HFFc6 (cell line): ENCODE measurements at places on chromosomes 13 and 19. TPM values are rescaled to one million over a fixed set of nuclear protein-coding genes. Genes with fewer than 3 reads are reported as not detected.
A peak's percentile ranks its signal among the peaks of the same experiment; 100 is the strongest.

DNA sequence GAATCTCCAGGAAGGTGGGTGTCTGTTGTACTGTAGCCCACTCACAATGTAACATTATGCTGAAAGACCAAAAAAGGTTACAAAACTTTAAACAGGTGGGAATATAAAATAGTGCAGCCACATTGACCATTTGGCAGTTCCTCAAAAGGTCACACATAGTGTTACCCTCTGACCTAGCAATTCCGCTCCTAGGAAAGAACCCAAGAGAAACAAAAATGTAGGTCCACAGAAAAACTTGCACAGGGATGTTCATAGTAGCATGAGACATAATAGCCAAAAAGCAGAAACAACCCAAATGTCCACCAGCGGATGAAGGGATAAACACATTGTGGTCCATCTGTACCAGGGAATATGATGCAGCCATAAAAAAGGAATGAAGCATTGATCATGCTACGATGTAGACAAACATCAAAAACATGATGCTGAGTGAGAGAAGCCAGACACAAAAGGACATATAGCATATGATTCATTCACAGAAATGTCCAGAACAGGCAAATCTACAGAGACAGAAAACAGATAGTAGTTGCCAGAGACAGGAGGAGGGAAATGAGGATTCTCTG, 27.9 kb downstream of the CPAMD8 start:
- no peaks in the 10 kb centered on the region for H3K4me1 ChIP-seq
- H3K27ac ChIP-seq, result no peak overlapping the region
- DNase-seq, result no peak
- H3K36me3 ChIP-seq, result no peaks in the 10 kb centered on the region
- no peak overlapping the region for H3K4me3 ChIP-seq

DNA sequence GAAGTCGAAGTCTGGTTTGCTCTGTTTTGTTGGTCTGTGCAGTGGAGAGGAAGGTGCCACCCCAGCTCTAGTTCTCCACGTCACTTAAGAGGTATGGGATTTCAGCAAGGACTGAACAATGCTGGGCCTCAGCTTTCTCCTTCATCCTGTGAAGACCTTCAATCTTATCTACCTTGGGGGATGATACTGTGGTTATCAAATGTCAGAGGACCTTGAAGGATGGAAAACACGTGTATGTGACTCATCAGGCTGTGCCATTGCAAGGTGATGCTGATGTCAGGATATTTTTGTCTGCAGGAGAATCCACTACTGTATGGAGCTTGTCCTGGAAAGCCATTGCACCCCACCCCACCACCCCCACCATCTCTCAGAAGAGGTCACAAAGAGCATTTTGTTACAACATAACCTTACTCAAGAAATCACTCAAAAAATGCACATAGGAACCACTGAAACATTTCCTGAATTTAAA, 81.4 kb upstream of the UQCRFS1 start:
- 0 out of 2 replicates have a peak, but pooled peaks cover 10% of the 10 kb centered on the region for H3K4me1 ChIP-seq
- no peak for DNase-seq
- no peak overlapping the region for H3K27ac ChIP-seq

DNA sequence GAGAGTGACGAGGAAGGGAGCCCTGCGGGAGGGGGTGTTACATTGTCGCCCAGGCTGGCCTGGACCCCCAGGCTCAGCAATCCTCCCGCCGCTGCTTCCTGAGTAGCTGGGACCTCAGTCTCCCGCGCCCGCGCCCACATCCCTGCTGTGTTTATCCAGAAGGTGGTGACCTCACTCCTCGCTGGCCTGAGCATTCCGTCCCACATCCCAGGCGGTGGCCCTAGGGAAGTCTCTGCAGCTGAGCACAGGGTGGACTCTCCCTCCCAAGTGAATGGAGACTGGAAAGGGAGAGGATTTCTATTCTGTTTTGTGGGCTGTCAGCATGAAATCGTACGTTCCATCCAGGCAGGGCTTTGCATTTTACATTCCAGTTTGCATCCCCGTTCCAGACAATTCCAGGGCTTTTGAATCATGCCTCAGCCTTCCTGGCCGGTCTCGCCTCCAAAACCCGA, 401 bp upstream of the ZNF765 start:
- peaks cover 25% of the 10 kb centered on the region for H3K4me1 ChIP-seq
- H3K36me3 ChIP-seq, result peaks cover 29% of the 10 kb centered on the region
- DNase-seq, result no peak
- peaks cover 2% of the 10 kb centered on the region for H3K27me3 ChIP-seq
- H3K27ac ChIP-seq, result peak overlapping the region; percentile 93

DNA sequence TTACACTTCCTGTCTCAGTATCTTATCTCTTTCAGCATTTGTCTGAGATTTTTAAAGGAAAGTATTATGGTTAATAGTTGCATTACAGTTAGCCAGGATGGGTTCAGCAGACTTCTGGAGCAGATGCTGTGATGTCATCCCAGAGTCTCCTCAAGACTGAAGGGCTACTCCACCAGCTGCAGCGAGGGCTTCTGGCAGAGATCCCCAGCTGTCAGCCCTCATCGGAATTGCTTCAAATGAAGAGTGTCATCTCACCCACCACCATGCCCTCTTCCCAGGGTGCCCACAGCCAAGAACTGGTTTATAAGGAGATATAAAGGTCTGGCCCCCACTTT, 84.4 kb downstream of the FAM216B start:
- no peak for DNase-seq
- peaks cover 32% of the 10 kb centered on the region for H3K27me3 ChIP-seq
- H3K4me3 ChIP-seq, result no peak overlapping the region
- H3K36me3 ChIP-seq, result no peaks in the 10 kb centered on the region
- H3K27ac ChIP-seq, result no peak overlapping the region

DNA sequence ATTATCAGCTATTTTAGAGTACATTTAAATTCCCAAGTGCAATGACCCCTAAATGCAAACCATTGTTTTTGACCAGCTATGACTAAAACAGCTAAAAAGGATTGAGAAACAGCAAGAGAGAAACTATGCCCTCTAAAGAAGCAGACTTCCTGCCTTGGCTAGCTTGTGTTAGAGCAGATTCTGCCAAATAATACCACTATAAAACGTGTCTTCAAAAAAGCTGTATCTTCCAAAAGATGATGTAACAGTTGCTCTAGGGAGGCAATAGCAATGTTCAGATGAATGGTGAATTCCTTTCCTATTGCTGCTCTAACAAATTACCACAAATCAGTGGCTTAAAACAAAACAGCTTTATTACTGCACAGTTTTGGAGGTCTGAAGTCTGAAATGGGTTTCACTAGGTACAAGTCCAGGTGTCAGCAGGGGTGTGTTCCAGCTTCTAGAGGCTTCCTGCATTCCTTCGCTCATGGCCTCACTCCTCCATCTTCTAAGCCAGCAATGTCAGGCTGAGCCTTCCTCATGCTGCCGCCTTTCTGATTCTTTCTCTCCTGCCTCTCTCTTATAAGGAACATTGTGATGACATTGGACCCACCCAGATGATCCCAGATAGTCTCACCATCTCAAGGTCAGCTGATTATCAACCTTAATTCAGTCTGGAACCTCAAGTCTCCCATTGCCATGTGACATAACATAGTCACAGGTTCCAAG, 84.5 kb downstream of the LRRC63 start:
- H3K27ac ChIP-seq, result peak overlapping the region; percentile 85
- H3K4me3 ChIP-seq, result peak overlapping the region; percentile 38; the same call in 1 of the 2 replicates
- H3K4me1 ChIP-seq, result peaks cover 41% of the 10 kb centered on the region
- no peaks in the 10 kb centered on the region; the same call in 1 of the 2 replicates for H3K27me3 ChIP-seq
- no peaks in the 10 kb centered on the region for H3K36me3 ChIP-seq

GRCh38 chr19:48340995-48341394, 15.6 kb downstream of the EMP3 start:
- H3K27me3 ChIP-seq, result peaks cover 6% of the 10 kb centered on the region; the same call in 1 of the 2 replicates
- no peak overlapping the region for H3K27ac ChIP-seq
- no peaks in the 10 kb centered on the region for H3K36me3 ChIP-seq
- no peak for DNase-seq
- H3K4me3 ChIP-seq, result no peak overlapping the region
- H3K4me1 ChIP-seq, result peaks cover 7% of the 10 kb centered on the region

DNA sequence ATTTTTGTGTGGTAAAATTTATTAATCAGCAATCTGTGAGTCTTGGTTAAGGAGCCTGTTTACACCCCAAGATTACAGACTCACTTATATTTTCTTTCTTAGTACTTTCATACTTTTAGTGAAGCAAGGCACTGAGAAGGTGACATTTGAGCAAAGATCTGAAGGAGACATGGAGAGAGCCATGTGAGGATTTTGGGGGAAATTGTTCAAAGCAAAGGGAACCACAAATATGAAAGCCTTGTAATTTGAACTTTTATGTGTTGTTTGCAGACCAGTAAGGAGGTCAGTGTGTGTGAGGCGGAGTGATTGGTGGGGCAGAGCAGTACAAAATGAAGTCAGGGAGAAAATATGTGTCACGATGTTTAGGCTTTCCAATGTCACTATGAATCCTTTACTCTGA, 140.7 kb upstream of the KLF12 start:
- DNase-seq, result no peak
- peaks cover 11% of the 10 kb centered on the region for H3K36me3 ChIP-seq
- H3K4me3 ChIP-seq, result no peak overlapping the region
- no peaks in the 10 kb centered on the region for H3K27me3 ChIP-seq
- H3K27ac ChIP-seq, result no peak overlapping the region
- peaks cover 23% of the 10 kb centered on the region for H3K4me1 ChIP-seq

DNA sequence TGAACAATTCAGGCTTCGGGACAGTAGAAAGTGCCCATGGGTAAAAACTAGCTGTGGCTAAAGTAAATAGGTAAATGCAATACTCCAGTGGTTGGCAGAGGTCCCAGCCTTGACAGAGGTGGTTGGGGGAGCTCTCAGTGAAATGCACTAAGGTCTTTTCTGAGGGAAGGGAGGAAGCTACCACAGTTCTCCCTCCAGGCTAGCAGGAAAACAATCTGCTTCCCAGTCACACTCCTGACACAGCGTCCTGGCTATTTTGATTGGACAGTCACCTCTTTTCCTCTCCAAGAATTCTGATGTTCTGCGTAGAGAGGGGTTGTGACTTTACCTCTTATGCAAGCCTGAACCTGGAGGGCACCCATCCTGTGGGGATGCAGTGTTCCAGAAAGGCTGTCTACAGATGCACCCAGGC, 128.7 kb downstream of the CYSLTR2 start:
- H3K4me1 ChIP-seq, result peaks cover 29% of the 10 kb centered on the region
- no peak overlapping the region for H3K27ac ChIP-seq
- H3K36me3 ChIP-seq, result peaks cover 13% of the 10 kb centered on the region
- no peak overlapping the region for H3K4me3 ChIP-seq
- peaks cover 13% of the 10 kb centered on the region for H3K27me3 ChIP-seq
- DNase-seq, result no peak

DNA sequence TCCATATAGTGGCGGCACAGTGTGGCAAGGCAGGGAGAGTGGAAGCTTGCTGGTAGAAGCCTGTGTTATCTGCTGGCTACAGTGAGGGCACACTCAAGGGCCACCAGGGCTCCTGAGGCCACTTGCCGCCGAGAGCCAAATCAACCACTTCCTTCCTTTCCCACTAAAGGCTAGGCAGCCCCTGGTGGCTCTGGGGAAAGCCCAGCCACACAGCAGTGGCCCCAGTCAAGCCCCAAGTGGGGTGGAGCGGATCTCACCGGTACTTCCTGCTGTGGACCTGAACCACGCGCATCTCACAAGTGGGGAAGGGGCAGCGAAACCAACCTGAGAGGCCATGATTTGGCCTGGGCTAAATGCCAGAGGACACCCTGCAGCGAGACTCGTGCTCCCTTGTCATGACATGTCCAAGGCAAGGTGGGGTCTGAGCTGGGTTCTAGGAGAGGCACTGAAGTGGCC, 21.9 kb upstream of the SLC35E1 start:
- no peak overlapping the region for H3K4me3 ChIP-seq
- DNase-seq, result no peak
- H3K4me1 ChIP-seq, result peaks cover 30% of the 10 kb centered on the region
- no peaks in the 10 kb centered on the region for H3K36me3 ChIP-seq
- no peak overlapping the region for H3K27ac ChIP-seq

GRCh38 chr13:76641056-76641455, 245.1 kb downstream of the KCTD12 start:
- H3K4me3 ChIP-seq, result no peak overlapping the region
- no peaks in the 10 kb centered on the region; the same call in 1 of the 2 replicates for H3K27me3 ChIP-seq
- H3K36me3 ChIP-seq, result no peaks in the 10 kb centered on the region
- peaks cover 11% of the 10 kb centered on the region; the same call in 1 of the 2 replicates for H3K4me1 ChIP-seq

DNA sequence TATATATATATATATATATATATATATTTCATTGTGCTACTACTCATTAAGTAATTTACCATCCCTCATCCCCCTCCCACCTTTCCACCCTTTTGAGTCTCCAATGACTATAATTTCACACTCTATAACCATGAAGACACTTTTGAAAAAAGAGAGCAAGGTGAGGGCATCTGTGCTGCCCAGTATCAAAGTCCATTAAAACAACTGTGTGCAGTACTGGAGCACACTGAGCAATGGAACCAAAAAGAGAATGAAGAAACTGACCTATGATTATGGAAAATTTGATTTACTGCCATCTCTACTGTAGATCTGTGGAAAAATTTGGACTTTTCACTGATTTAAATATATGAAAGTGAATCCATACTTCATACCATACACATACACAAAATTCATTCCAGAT, 217.9 kb downstream of the COL4A1 start:
- H3K27ac ChIP-seq, result no peak overlapping the region
- H3K36me3 ChIP-seq, result no peaks in the 10 kb centered on the region
- H3K4me3 ChIP-seq, result no peak overlapping the region
- DNase-seq, result no peak
- H3K4me1 ChIP-seq, result peaks cover 3% of the 10 kb centered on the region
- H3K27me3 ChIP-seq, result peaks cover 2% of the 10 kb centered on the region

DNA sequence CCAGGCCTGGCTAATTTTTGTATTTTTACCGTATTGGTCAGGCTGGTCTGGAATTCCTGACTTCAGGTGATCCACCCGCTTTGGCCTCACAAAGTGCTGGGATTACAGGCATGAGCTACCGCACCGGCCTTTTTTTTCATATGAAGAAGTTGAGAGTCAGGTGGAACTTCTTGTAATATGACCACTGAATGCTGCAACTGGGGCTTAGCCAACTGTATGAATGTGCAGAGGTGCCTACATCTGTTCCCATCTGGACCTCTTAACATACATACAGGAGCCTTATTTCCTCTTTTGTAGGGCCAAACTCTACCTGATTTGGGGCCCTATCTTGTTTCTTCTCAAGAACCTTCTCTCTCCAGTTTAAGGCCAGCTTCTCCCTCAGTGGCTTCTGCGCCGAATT, 11.9 kb upstream of the GGACT start:
- no peaks in the 10 kb centered on the region; the same call in 1 of the 2 replicates for H3K27me3 ChIP-seq
- H3K4me1 ChIP-seq, result no peaks in the 10 kb centered on the region; the same call in 1 of the 2 replicates
- DNase-seq, result no peak
- H3K4me3 ChIP-seq, result no peak overlapping the region
- H3K36me3 ChIP-seq, result no peaks in the 10 kb centered on the region

GRCh38 chr19:5478241-5478924, 23.2 kb downstream of the ZNRF4 start:
- H3K36me3 ChIP-seq, result no peaks in the 10 kb centered on the region; the same call in 1 of the 2 replicates
- peaks cover 40% of the 10 kb centered on the region for H3K27me3 ChIP-seq
- H3K4me1 ChIP-seq, result no peaks in the 10 kb centered on the region

Gene ZNF320
- total RNA-seq, result 4.9 to 6.4 TPM (median 5.1 TPM) in 3 replicates

Gene POLR1D
- total RNA-seq, result 70.3 to 78.8 TPM (median 73.7 TPM) in 3 replicates

Gene CEACAM21
- total RNA-seq, result not detected in 3 replicates

Gene ZNF480
- total RNA-seq, result 9.8 to 12.5 TPM (median 11.5 TPM) in 3 replicates

Gene DNAAF3
- total RNA-seq, result 0.57 to 0.80 TPM (median 0.64 TPM) in 3 replicates

Gene TMPRSS9
- total RNA-seq, result not detected in 3 replicates

Gene F2RL3
- total RNA-seq, result not detected in 3 replicates

Gene APOC4
- not detected in 3 replicates for total RNA-seq
